Activated T-cell treated with anti-CD3 and anti-CD28 coated beads, Interleukin-2, amount 50 U/mL, for 4 hours (primary cell): ENCODE measurements at places on chromosomes 5 and 9. TPM values are rescaled to one million over a fixed set of nuclear protein-coding genes. Genes with fewer than 3 reads are reported as not detected.
A peak's percentile ranks its signal among the peaks of the same experiment; 100 is the strongest.

GRCh38 chr5:16066320-16066719, 113.3 kb downstream of the MARCHF11 start:
- no peak for DNase-seq

GRCh38 chr5:123456242-123456641, 33.0 kb upstream of the CEP120 start:
- DNase-seq, result no peak

DNA sequence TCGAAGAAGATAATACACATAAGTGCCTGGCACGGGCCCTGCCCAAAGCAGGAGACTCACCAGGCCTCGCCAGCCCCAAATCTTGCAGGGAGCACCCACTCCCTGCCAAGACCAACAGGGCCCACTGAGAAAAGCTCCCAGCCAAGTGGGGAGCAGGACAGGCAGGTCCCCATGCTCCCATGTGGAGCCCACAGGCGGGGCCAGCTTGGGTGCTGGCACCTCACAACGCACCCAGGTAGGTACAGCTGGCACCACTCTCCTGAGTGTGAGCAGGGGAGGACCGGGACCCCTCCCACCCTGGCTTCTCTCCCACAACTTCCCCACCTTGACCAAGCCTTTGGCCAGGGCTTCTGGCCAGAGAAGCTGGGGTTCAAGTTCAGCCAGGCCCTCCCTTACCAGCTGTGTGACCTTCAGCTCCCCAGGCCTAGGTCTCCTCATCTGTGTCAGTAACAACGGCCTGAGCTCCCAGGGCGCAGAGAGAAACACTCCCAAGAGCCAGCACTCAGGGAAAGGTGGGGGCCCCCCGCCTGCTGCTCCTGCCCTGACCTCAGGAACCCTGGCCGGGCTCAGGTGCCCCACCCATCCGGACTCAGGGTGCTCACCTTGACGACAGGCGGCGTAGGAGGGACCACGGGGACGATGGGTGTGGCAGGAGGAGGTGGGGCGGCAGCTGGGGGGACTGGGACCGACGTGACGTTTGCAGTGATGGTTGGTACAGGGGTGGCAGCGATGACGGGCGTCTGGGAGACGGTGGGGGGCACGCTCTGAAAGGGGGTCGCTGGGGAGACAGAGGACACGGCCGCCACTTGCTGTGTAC, 17.8 kb downstream of the BRD3 start:
- no peak for DNase-seq

GRCh38 chr5:171386861-171387344, 746 bp upstream of the NPM1 start:
- DNase-seq, result no peak

GRCh38 chr5:83686251-83686650, 34.4 kb downstream of the HAPLN1 start:
- no peak for DNase-seq

DNA sequence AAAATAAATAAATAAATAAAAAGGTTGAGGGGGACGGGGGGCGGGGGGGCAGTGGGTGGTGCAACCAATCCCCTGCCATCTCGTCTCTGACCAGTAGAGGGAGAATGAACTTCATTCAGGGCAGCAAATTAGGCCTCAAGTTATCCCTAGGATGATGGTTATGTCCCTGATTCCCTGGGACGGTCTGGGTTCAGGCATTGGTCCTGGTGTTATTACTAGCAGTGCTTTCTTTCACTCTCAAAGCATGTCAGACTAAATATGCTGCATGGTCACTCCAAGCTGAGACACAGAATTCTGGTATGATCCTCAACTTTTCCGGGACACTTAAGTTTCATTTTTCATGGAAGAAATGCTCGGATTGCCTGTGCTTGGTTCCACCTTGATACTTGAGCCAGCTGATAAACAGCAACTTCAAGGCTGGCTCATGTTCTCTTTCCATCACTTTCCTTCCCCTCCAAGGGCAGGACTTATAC, 59.4 kb downstream of the DAP start:
- DNase-seq, result peak; percentile 18

GRCh38 chr5:104299998-104300706, 737.6 kb upstream of the NUDT12 start:
- no peak for DNase-seq

DNA sequence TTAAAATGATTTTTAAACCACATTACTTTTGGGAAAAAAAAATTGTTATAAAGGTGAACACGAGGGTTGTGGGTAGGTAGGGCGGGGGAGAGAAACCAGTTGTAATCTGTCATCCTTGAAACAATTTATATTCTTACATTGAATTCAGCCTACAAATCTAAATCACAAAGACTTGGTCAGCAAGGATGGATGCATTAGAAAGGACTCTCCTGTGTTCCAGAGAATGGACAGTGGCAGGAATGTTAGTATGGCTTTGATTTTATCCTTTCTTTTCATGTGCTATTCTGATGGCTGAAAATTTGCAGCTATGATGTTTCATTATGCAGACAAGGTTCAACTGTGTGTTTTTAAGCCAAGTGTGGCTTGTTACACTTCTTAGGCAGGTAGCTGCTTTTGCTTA, 234.7 kb downstream of the SLF1 start:
- DNase-seq, result no peak

- no peak for DNase-seq
Observed at GRCh38 chr5:41404757-41405156, 105.6 kb downstream of the PLCXD3 start.

DNA sequence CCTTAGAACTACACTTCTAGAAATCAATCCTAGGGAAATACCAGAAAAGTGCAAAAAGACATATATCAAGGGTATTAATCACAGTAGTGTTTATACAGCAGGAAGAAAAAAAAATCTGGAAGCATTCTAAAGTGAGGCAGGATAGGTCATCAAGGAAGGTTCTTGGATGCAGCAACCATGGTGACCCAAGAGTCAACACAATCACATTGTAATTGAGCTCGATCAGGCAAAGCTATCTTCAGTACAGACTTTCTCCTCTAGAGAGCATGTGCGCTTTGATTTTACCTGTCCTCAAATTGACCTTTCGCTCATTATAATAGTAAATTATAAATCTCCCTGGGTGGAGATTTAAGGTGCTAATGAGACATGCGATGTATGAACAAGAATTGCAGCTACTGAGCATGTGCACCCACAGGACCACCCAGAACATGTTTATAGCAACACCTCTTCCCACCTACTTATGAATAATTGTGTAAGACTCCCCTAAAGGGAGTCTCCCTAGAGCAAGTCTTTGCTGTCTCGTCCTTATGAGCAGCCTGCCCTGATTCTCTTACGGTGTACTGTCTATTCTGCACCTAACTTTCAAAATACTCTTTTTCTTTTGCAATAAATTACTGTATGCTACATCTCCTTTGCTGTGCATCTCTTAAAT, 297.7 kb downstream of the ATPSCKMT start:
- DNase-seq, result no peak

DNA sequence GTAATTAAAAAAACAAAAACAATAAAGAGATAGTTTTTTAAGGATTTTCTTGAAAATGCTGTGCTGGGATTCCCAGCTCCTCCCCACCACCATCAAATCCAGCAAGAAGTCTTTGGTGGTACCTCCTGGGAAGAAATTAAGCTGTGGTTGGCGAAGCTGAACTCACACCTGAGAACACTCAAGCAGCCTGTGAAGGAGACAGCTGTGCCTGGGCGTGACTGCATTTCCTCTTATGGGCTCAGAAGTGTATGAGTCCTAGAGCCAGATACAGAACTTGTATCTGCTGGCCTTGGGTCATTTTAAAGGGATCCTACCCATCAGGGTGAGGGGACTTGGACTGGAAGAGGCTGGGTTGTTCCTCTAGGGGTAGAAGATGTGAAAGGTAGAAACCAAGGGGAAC, 561.2 kb upstream of the SGCD start:
- DNase-seq, result no peak

DNA sequence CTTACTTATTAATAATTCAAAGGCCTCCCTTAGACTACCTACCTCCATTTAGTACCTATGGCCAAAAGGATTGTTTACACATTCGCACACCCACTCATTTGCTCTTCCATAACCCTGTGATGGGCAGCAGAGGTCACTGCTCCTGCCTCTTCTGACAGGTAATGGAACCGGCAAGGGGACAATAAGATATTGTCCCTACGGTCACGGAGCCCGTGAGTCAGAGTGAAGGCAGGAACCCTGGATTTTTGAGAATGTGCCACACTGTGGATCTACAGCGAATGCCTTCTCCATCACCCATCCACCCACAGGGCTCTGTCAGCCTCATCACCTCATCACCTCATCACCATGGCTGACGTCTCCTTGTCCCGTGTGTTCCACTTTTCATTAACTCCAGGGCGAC, 132.3 kb downstream of the MYO10 start:
- no peak for DNase-seq

DNA sequence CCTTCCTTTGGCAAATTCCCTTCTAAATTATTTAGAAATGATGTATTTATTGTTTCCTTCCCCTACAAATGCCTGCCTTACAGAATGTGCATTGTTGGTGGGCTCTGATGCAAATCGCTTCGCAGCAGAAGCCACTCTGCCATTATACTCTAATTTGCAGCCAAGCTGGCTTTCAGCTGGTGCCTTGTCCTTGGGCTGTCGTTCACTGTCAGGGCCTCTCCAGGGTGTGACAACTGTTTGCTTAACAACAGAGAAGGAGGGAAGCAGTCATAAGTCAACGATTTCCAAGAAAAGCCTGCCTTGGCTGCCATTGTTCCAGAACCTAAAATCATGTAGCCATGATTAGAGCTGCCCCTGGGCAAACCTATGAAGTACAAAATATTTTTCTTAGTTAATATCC, 260.1 kb upstream of the RGMB start:
- DNase-seq, result no peak

- DNase-seq, result no peak
Observed at GRCh38 chr5:129078660-129079059, 15.9 kb upstream of the ISOC1 start.

GRCh38 chr5:57448751-57449150, 33.9 kb downstream of the ACTBL2 start:
- DNase-seq, result no peak

The FAM200C gene
- total RNA-seq, result 0.38 TPM

The CXCL14 gene
- total RNA-seq, result not detected

The SAXO1 gene
- not detected for total RNA-seq

The GARIN3 gene
- total RNA-seq, result 0.18 TPM
